Mammary epithelial cell (primary cell): ENCODE measurements at places on chromosomes 2 and 18. TPM values are rescaled to one million over a fixed set of nuclear protein-coding genes. Genes with fewer than 3 reads are reported as not detected.
A peak's percentile ranks its signal among the peaks of the same experiment; 100 is the strongest.

POMC gene
- 0.83 TPM for total RNA-seq

SERPINB11 gene
- not detected for total RNA-seq

LRRTM4 gene
- total RNA-seq: not detected in 2 replicates

RAB31 gene
- 12.3 TPM for total RNA-seq

SERPINB12 gene
- not detected for total RNA-seq

IL37 gene
- total RNA-seq: not detected in 2 replicates

AAMP gene
- 87.6 and 113 TPM in 2 replicates for total RNA-seq

REG3A gene
- total RNA-seq: not detected

CRACDL gene
- total RNA-seq: 8.5 TPM

GRP gene
- total RNA-seq: not detected

- DNase-seq: peak; percentile 58
Observed at GRCh38 chr2:212939777-212940531, 211.5 kb downstream of the IKZF2 start.

DNA sequence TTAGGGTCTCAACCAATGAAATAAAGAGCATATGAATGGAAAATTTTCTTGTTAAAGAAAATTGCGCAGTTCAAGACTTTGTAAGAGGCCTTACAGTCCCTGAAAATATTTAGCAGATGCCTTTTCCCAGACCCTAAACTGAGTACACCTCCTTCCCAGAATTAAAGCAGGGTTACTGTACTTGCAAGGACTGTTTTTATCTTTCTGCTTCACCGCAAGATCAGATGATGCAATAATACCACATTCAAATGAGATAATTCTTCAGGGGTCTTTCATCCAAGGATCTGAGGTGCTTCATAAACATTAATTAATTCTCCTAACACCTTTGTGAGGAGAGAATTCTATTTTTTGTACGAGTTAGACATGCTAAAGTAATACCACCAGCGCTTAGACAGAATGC, 1071.8 kb upstream of the PIK3C3 start:
- DNase-seq: no peak

GRCh38 chr2:15435474-15435873, 125.7 kb downstream of the NBAS start:
- no peak for DNase-seq

DNA sequence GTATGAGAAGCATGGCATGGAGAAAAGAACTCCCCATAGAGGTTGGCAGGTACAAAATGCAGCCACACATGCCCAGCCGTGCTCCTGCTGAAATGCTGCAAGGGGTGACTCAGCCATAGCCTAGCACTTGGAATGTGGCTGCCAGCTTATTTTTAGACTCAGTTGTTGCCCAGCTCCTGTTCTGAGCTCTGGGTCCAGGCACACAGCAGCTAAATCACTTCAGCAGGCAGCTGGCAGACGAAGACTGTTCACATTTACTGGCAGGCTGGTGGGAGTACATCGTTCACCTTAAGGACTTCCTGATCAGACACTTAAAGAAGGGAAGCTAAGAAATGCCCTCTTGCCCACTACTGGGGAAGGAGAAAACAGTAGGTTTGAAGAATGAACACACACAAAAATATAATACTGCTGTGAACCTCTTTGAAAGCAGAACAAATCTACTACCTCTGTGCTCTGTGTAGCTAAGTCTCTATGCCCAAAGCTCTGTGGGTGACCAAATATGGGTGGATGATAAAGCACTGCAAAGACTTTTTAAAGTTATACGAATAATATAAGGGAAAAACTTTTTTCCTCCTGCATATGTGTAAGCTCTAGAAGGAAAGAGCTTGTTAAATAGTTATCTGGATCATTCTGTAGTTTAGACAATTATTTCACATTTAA, 146.1 kb downstream of the LNPK start:
- DNase-seq: peak; percentile 61

DNA sequence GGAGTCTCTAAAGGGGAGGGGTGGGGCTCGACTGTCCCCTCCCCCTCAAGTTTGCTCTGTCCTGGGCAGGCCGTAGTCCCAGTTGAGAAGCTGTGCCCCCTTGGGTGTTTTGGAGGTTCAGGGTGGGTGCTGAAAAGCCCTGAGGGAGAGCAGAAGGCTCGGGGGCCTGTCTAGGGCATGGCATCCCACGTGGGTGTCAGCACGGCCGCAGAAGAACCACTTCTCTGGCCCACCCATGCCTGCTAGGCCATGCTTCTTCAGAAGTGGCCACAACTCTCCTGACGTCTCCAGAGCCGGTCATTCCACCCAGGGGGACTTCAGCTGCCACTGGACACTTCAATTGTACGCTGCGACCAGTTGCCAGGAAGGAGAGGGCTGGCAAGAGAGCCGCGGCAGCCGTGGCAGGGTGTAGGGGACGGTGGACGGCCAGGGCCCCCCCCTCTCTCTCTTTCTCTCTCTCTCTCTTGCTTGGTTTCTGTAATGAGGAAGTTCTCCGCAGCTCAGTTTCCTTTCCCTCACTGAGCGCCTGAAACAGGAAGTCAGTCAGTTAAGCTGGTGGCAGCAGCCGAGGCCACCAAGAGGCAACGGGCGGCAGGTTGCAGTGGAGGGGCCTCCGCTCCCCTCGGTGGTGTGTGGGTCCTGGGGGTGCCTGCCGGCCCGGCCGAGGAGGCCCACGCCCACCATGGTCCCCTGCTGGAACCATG, at the start of gene INPP5D:
Gene INPP5D (plus strand): TSS at position 546 of the 704 bp plus-strand sequence. CDS start 137 bp downstream, at position 683.
- no peak for DNase-seq

GRCh38 chr2:233434666-233435330, 80.5 kb downstream of the DGKD start:
- DNase-seq: no peak

- peak; percentile 94 for DNase-seq
Observed at GRCh38 chr2:186589612-186590349, at the start of gene ITGAV. Gene ITGAV (plus strand): TSS chr2:186590056. CDS start chr2:186590339, 283 bp downstream.

GRCh38 chr2:108570416-108570815, 36.1 kb downstream of the LIMS1 start:
- DNase-seq: no peak

DNA sequence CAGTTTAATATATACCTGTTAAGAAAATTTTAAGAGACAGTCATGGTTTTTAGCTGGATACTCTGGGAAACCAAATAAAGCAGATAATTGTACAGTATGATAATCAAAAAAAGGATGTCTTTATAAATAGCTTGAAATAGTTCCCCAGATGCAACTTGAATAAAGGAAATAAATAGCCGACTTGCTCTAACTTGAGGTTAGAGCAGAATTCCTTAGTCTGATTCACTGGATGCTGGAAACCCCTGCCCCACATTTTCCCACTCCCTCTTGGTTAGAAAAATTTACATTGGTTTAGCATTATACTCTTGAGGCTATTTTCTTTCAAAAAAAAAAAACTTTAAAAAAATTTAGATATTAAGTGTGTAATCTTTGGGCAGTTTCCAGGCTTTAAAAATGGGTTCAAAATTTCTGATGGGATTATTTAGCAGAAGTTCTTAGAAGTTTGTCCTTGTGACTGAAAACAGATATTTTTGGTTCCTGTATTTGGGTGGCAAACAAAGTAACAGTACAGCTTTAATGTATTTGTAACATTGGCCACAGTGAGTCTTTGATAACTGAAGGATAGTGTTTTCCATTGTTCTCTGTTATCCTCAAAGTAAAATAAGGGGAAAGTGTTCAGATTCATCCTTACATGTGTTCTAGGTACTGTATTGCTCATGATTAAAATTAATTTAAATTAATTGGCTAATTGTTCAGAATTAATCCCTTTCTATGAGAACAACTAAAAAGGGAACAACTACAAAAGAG, 39.6 kb downstream of the ITGAV start:
- DNase-seq: no peak

DNA sequence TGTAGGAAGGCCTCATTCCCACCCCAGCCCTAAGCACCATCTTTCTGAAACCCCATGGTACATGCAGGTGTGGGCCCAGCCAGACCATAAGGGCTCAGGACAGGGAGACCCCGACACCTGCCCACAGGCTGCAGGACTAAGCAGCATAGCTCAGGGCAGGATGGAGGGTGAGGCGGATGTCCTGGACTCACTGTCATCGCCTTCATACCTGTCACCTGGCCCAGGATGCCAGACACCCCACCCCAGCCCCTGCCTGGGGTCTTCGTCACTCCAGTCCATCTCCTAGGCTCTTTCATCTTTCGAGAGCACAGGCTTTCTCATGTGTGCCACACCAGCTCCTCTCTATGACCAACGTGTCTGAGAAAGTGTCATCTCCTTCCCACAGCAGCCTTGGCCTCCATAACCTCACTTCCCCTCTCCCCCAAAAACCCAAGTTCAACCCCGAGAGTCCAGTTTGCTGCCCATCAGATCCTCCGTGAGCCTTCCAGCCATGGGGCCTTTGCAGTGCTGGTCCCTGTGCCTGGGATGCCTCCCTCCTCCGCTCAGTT, 71.5 kb downstream of the EMX1 start:
- no peak for DNase-seq

DNA sequence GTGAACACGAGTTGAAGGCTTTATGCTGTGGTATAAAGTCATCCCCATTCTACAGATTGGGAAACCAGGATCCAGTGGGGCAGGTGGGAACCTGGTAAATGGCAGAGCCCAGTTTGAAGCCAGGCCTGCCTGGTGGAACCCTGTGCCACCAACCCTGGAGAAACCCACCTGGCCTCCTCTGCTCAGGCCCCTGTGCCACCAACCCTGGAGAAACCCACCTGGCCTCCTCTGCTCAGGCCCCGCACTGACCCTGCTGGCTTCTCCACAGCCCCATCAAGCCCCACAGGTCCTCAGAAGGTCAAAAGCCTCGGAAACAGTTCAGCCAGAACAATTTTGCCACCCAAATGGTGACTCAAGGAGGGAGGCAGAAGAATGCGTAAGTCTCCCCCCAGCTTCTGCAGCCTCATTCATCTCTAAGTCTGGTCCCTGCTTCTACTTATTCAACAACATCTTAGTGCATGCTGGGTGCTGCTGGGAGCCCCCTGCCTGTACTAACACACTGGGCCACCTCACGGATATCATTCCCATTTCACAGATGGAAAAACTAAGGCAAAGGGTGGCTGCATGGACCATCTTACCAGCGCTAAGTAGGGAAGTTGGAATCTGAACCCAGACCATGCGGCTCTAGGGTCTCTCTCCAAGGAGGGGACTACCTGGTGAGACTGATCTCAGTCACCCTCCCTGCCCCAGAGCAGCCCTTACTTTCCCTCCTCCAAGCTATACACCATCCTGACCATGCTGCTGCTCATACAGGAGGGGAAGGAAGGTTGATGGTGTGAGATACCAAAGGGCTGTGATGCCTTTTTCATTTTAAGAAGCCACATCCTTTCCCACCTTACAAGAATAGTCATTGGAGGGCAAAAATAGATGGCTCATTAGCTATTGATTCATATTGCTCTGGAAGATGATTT, 93.7 kb upstream of the ID2 start:
- DNase-seq: no peak

DNA sequence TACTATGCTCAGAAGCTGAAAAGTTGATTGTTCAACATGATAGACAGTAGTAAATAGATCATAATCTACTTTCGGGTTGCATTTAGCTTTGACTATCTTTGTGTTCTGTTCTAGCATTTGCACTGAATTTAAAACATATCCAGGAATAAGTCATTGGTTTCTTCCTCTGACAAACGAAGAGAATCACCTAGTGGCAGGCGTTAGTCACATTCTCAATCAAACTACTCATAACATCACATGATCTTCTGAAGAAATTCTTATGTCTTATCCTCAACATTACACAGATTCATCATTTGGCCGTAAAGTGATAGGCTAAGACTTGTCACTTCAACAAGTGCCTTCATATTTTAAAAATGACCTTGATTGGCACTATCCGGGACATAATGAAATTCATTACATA, 63.6 kb upstream of the TTC21B start:
- DNase-seq: no peak

- DNase-seq: no peak
Observed at GRCh38 chr2:189803431-189803830, 19.2 kb downstream of the PMS1 start.

GRCh38 chr2:144466637-144467036, 53.3 kb downstream of the ZEB2 start:
- DNase-seq: no peak
